ENCODE measurements at places on chromosomes 12 and 14.

DNA sequence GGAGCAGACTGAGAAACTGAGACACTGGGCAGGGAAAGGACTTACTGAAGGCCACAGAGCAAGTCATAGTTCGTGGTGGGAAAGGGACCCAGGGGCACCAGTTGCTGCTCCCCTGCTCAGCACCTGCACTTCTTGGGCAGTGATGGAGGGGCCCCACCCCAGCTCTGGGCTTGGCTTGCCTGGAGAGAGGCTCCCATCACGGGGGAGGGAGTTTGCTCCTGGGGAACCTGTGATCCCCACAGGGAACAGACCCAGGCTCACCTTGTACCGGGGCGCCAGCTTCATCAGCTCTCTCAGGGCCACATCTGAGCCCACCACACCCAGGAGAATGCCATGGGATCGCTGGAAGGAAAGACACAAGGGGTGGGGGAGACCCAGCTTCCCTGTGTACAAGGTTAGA, 39.8 kb downstream of the CACNA2D4 start:
- DNase-seq, result peak; percentile 6

- DNase-seq, result no peak
Observed at GRCh38 chr12:96354326-96354725, 45.9 kb downstream of the CDK17 start.

DNA sequence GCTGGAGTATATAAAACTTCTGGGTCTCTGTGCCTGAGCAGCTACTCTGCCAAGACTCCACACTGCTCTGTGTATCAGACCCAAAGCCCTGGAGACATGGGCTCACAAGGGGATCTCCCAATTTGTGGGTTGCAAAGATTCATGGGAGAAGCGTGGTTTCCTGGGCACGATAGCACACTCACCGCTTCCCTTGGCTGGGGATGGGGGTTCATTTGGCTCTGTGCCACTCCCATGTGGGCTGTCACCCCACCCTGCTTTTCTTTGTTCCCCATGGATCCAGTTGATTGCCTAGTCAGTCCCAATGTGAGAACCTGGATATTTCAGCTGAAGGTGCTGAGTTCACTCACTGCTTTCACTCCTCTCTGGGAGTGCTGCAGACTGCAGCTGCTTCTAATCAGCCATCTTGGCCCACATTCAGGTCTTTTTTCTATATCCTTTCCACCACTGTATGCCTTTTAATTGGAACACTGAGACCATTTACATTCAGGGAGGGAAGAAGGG, 40.0 kb upstream of the PCNX4 start:
- peak; percentile 26 for DNase-seq

GRCh38 chr12:94500831-94501567, 41.3 kb upstream of the CEP83 start:
- DNase-seq, result no peak

- DNase-seq, result peak; percentile 51
Observed at GRCh38 chr14:71932229-71932981, at the start of gene RGS6. TSS of gene RGS6 (plus strand) at chr14:71932429.

GRCh38 chr12:19025582-19025981, 104.0 kb upstream of the PLEKHA5 start:
- DNase-seq, result no peak

GRCh38 chr14:39974036-39974435, 541.8 kb upstream of the FBXO33 start:
- DNase-seq, result no peak

GRCh38 chr12:41897593-41897992, 247.1 kb downstream of the GXYLT1 start:
- DNase-seq, result no peak

DNA sequence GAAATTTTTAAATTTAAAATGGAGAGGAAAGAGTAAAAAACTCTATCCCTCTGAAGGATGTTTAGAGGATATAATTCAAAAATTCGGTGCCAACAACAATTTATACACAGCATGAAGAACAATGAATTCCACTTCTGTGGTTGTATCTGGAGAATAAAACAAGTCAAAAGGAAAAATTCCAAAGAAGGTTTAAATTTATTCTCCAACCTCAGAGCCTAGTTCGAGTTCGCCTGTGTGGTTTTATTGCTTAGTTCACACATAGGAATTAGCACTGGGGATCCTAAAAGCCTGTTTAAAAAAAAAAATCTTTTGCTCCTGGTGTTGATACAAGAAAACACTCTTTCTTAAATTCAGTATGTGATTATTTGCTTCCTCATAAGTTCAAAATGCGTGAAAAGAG, 79.2 kb downstream of the LLPH start:
- no peak for DNase-seq

GRCh38 chr14:59086241-59086882, 102.1 kb upstream of the DAAM1 start:
- no peak for DNase-seq

All from AG20443 (cell line).